ENCODE measurements at places on chromosomes 3 and 15.

DNA sequence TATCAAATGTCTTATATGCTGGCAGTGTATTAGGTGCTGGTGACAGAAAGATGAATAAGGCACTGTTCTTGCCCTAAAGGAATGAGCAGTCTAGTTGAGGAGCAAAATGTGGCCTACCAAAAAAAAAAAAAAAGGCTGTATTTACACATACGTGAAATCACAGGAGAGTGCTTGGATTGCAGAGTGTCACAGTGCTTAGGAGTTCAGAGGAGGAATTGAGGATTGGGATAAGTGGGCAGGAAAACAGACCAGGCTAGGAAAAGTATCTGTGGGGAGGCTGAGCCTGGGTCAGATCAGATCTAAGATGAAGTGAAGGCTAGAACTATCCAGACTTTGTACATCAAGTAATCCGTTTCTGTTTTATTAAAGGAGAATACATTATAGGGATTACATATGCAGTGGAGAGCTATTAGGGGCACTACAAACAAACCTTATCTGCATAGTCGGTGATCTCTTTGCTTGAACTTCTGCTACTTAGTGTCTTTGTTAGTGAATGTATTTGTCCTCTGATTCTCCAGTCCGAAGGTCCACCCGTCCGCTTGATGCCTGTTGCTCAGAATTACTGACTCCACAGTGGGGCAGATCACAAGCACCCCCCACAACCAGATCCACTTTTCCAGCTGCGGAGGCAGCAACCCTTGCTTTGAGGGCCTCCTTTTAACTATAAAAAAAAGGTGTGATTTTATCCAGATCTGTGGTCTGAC is 80.0 kb downstream of the FNDC3B start:
- no peak for DNase-seq

GRCh38 chr3:120555657-120556509 is 40.3 kb upstream of the NDUFB4 start:
- DNase-seq: no peak

DNA sequence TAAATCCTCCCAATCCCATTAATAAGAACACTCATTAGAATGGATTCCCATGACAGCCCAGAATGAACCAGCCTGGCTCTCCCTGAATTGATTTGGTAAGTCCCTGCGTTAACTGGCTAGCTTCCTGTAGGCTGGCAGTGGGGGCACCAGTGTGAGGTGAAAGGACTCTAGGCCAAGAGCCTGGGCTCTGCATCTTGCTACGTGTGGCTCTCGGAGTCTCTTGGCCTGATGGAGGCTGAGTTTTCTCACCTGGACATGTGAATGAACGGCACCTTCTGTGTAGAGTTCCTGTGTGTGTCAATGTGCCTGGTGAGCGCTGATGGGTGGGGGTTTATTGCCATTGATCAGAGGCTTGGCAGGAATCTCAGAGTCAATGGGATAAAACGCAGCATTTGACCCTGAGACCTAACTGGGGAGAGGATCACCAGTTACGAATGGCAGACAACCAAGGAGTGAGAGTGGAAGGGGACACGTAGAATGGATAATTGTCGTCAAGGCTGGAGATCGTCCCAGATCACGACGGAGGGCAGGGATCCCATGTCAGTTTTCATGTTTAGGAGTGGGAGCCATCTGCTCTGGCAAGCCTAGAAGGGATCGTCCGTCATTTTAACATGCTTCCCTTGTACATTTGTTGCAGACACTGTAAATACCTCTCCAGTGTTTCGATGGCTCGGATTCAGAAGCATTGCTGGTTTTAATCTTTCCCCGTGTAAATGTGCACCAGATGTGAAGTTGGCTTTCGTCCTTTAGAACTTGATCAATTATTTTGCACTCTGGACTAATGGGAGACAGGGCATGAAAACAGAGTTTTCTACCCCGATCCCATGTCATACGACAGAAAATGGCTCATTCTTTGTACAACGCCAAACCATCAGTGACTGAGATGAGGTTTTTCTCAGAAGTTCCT is 9.0 kb upstream of the KLF13 start:
- DNase-seq: no peak

DNA sequence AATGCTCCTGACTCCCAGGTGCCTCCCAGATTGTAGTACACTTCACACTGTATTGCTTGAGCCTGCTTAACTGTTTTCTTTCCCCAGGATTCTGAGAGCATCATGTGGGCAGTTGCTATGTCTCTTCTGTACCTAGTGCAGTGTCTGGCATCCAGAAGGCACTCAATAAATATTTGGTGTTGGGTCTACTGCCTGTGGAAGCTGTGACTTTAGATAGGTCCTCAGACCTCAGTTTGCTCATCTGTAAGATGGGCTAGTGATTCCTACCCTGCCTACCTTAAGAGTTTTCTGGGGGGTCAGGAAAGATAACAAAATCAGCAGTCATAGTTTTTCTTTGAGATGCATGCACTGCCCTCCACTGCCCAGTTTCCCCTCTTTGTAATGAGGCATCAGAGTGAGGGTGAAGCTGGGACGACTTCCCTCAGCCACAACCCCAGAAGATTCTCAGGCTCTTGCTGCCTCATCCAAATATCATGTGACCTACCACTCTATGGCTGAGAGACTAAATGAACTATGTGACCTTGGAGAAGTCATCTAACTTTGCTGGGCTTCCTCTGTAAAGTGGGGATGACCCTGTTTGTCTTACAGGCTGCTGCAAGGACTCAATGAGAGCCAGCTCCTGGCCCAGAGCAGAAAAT is 50.4 kb downstream of the ATP2B2 start:
- no peak for DNase-seq

Measured in CD4-positive, alpha-beta T cell treated with Interleukin-15 for 4 hours (primary cell).